ENCODE measurements at places on chromosomes 1 and 21.

GRCh38 chr1:9394010-9394409 lies 101.3 kb downstream of the SPSB1 start:
- DNase-seq: no peak

GRCh38 chr1:204438628-204439027 lies 27.0 kb upstream of the PPP1R15B start:
- no peak for DNase-seq

- no peak for DNase-seq
Observed at GRCh38 chr1:202126426-202126825, 3.7 kb downstream of the GPR37L1 start.

GRCh38 chr1:168150283-168150682 lies 13.6 kb upstream of the GPR161 start:
- no peak for DNase-seq

DNA sequence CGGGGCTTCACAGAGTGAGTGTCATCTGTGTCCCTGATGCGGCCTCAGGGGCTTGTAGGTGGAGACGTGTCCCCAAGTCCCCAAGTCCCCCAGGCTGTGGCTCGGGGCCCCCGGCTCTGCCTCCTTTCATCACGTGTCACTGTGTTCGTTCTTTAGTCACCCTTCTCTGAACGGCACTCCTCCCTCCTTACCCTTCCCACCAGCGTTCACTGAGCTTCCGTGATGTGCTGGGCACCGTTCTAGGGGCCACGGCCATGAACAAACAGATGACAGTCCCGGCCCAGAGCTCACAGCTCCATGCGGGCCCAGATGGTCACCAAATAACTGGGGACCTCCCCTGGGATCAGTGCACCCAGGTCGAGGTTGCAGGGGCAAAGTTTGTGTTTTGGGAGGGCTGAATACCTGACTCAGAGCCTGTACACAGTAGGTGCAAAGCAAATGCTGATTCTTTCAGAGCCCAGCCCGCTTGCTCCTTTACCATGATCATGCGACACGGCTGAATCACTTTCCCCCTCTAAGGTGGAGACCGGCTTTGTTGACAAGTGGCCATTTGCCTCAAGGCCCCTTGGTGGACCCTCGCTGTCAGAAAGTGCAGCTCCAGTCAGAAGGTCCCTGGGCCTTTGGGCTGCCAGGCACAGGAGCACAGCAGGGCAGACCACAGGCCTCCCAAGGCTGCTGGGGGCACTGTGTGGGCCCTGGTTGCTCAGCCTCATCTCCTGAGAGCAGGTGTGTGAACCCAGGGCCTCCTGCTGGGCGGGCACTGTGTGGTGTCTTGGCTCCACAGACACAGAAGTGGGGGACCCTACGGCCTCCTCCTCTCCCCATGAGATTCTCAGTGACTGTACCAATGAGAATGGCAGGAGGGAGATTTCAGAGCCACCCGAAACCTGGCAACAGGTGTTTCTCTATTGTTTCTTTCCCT lies 592.5 kb downstream of the PTPRU start:
- no peak for DNase-seq

Data from omental fat pad (tissue), 4 donors.